ENCODE measurements at places on chromosomes 11 and 22. TPM values are rescaled to one million over a fixed set of nuclear protein-coding genes. Genes with fewer than 3 reads are reported as not detected.

Gene OR2AG2
- total RNA-seq: 0.55 TPM

Gene MAJIN
- not detected for total RNA-seq

Gene SCN4B
- total RNA-seq: not detected

Gene OR51E2
- total RNA-seq: 0.11 TPM

Gene KRTAP5-10
- not detected for total RNA-seq

Gene KCTD14
- 0.62 TPM for total RNA-seq

Gene RAB38
- total RNA-seq: 3.4 TPM

Gene MPPED1
- not detected for total RNA-seq

Gene TRIM34
- 12.6 TPM for total RNA-seq

Gene ANKK1
- total RNA-seq: under 0.01 TPM

Gene DNAJB7
- total RNA-seq: not detected

Gene VWA5A
- 10.5 TPM for total RNA-seq

Gene OR6T1
- not detected for total RNA-seq

Gene RIMBP3B
- 0.11 TPM for total RNA-seq

Gene EMID1
- total RNA-seq: not detected

Gene GVQW3
- 2.3 TPM for total RNA-seq

Gene LUZP2
- total RNA-seq: 0.11 TPM

Gene OOSP3
- not detected for total RNA-seq

Gene PRAME
- not detected for total RNA-seq
